Stimulated activated CD4-positive, alpha-beta T cell treated with anti-CD3 and anti-CD28 coated beads, TNF-alpha, amount 100 ng/mL, for 48 hours (primary cell): ENCODE measurements at places on chromosomes 3 and 15.

- DNase-seq: no peak
These were observed 699.4 kb downstream of the ZPLD1 start for GRCh38 chr3:103134023-103134724.

GRCh38 chr15:35208353-35208752 is 123.3 kb upstream of the NANOGP8 start:
- DNase-seq: no peak

DNA sequence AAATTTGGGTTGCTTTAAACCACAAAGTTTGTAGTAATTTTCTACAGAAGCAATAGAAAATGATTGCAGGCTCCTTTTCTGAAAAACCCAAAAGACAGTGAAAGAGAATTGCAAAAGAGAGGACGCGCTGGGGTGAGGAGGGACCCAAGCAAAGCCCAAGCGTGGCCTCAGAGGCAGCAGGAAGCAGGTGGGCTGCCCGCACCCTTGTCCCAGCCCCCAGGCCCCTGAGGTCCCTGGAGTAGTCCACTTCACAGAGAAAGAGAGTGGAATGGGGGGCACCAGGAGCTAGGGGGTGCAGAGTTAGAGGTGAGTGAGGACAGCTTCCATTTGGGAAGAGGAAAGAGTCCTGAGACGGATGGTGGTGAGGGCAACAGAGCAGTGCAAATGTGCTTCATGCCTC is 11.6 kb downstream of the DNAJB8 start:
- DNase-seq: no peak

- DNase-seq: no peak
These were observed 96.3 kb upstream of the HERC1 start for GRCh38 chr15:63930034-63930433.

- no peak for DNase-seq
These were observed 52.4 kb upstream of the XRN1 start for GRCh38 chr3:142500211-142500610.

DNA sequence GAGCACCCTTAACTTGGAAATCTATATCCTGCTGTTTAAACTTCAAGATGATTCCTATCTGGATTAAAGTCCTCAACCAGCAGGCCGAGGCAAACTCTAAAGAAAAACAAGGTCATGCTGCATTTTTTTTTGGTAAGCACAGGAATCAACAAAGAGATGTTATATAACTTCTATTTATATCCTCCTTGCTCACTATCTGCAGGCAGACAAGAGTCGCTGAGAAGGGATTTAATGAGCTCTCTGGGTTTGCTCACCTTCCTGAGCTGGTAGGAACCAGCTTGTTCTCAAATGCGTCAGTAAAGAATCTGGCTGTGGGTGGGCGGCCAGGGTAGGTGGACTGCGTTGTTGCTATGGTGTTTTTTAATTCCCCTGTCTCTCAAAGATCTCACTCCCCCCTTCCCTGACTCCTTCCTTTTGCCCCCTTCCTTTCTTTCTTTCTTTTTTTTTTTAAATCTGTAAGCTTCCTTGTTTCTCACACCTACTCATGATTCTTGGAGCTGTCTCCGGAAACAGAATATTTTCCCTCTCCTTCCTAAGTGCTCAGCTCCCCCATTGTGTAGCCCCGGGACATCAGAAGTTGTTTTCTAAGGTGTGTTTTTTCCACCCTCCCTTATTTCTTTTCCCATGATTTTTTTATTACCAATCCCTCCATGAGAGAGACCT is 228.8 kb upstream of the BHLHE40 start:
- no peak for DNase-seq
